Tibial artery (tissue), 4 donors: ENCODE measurements at places on chromosomes 7 and 10.

DNA sequence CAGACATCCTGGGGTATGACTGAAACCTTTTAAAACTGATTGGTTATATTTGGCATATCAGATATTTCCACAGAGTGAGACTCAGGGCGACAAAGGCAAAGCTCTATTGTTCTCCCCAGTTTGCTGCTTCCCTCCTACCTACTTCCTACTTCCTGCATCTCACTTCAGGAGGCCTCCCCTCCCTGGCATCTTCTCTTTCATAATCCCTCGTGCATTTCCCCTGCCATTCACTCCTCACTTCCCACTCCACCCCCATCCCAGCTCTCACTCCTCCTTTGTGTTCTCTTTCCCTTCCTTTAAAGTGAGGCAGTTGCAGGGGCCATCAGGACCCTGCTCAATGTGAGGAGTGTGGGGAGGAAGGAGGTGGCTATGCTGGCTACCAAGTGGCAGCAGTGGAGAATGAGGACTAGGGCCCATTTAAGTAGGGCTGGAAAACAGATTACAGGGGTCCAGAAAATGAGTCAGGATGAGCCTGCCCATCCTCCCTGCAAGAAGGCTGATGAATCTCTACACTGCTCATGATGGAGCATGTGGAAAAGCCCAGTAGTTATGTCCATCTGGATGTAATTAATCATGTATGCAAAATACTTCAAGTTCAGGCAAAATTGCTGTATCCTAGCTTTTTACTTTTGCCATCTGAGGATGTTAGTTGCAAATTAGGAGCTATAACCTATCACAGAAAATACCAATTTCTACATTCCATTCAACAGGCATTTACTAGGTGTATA is 311.8 kb upstream of the IMMP2L start:
- DNase-seq = no peak

DNA sequence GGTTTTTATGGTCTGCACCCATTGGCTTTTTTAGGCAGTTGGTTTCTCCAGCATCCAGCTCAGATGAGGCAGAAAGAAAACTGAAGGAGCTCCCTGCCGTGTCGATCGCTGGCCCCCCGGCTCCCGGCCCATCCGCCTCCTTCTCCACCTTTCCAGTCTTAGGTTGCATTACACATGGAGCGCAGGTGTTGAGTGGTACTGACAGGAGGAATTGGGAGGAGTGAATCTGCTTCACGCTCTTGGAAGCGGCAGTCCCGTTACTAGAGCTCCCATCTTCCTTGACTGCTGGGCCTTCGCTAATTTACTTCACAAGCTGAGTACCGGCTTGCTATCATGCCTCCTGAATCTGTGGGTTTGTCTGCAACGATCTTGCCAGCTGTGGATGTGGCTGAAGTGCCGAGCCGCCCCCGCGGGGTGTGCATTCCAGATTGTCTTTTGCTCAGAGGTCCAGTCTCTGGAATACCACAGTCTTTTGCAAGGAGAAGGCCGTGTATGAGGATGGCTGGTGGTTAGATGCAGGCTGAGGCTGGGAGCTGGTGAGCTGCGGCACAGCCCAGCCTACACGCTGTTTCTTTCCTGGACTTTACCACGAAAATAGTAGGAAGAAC is 17.1 kb downstream of the IQCE start:
- DNase-seq = no peak

DNA sequence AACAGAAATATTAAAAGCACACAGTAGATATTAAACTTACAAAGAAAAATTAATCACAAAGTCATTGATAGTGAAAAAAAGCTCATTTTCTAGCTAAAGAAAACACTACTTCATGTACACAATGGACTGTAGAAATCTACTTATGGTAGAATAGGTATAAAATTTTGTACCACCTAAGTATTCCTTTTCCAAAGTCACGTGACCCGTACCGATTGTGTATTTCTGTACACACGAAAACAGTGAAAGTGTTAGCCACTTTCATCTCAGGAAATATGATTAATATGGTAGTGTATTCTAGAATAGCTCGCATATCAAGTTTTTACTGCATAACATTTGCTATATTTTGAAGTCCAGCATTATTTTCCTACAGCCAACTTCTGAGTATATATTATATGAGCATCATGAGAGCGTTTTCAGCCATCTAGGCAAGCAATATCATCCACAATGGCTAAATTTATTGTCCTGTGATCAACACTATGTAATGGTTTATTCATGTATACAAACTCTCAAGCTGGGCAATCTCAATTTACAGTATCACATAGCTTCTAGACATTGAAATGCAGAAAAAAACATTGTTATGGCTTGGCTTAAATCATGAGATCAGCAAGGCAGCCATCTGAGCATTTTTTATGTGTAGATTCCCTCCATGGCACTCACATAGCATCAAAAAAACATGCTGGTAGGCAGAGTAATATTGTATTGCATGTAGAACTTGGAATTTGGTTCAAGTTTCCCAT is 114.7 kb downstream of the CD36 start:
- no peak for DNase-seq

DNA sequence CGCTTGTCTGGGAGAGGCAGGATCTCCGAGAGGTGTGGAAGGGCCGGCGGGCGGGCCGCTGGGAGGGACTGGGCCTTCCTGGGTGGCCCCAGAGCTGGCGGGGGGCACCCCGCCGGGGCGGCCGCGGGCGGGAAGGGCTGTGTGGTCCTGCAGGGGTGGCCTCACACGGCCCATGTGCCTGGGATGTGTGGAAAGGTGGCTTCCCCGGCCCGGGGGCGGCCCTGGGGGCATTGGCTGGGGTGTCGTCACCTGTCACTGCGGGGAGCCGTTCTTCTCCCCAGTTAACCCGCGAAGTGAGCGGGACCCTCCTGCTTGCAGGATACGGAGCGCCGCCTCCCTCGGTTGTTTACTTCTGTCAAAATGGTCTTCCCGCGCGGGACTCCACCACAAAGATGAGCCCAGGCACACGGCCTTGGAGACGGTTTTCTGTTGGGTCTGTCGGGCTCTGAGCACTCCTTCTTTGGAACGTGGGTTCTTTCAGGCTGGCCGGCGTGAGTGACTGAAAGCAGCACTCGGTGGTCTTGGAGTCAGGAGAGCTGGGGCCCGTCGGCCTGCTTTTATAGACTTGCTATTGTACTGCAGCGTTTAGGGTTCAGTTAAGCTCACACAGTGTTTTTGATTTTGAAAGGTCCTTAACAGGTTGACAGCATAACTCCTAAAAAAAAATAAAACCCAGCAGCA is 700 bp downstream of the SMC3 start:
- DNase-seq = peak; percentile 44

- no peak for DNase-seq
These were observed 4.3 kb upstream of the KCNMA1 start for GRCh38 chr10:77641788-77642397.

DNA sequence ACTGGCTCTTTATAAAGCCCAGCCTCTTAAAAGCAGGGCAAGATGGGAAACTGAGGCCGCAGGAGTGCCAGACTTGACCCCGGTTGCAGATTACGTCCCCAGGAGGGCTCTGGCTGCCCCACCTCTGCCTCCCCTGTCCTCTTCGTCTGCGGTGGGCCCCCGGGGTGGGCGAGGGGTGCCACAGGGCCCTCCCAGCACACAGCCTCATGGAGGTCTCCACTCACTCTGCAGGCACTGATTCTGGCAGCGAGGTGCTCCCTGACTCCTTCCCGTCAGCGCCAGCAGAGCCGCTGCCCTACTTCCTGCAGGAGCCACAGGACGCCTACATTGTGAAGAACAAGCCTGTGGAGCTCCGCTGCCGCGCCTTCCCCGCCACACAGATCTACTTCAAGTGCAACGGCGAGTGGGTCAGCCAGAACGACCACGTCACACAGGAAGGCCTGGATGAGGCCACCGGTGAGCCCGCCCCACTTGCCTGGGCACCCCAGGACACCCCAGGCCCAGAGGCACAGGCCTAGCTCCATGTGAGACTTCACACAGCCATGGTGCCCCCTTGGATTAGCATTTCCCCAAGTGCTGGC is 39.4 kb upstream of the SLC29A3 start:
- no peak for DNase-seq
